SJCRH30 (cell line): ENCODE measurements at places on chromosomes 3 and 15. TPM values are rescaled to one million over a fixed set of nuclear protein-coding genes. Genes with fewer than 3 reads are reported as not detected.

CD96 gene
- total RNA-seq: 0.28 and 0.33 TPM in 2 replicates

GPR62 gene
- total RNA-seq: not detected in 2 replicates

DLEC1 gene
- not detected in 2 replicates for total RNA-seq

DIS3L gene
- total RNA-seq: 123 and 138 TPM in 2 replicates

DNA sequence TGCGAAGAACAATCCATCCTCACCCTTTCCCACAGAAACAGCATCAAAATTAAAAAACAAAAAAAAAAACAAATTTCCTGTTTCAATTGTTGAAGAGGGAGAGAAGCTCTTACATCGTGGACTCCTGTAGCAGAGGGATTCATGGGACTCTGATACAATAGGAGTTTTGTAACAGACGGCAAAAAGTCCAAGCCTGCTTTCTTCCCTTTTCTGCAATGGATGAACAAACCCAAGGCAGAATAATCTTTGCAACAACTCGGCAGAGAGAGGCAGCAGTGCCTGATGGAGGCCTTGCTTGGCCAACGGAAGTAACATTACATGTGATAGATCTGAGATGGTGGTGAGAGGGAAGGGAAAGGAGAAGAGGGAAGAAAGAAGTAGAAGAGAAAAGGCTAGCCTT is 26.9 kb downstream of the CCR4 start:
- peak; percentile 1 for DNase-seq

GRCh38 chr3:53668872-53669271 is 174.5 kb downstream of the CACNA1D start:
- peak; percentile 7 for DNase-seq

DNA sequence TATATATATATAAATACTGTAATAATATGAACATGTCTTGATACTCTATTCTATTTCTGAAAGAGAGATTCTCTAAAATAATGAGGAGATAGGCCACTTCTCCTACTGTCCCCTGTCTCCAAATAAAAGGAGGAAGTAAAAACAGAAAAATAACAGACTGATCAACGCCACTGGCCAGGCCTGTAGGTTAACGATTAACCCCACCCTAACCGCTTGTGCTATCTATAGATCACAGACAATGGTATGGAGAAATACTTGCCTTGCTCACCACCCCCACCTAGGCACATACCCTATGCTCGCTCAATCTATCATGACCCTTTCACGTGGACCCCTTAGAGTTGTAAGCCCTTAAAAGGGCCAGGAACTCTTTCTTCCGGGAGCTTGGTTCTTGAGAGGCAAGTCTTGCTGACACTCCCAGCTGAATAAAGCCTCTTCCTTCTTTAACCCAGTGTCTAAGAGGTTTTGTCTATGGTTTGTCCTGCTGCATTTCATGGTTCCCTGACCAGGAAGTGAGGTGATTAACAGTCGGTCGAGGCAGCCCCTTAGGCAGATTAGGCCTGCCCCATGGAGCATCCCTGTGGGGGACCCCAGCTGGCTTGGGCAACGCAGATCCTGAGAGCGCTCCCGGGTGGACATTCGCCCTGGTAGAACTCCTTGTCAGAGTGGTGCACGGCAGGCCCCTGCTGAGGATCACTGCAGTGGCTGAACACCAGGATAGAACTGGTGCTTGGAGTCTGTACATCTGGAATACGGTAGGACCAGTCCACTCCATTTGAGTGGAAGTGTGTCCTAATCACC is 521.8 kb upstream of the CNTN3 start:
- DNase-seq: no peak

DNA sequence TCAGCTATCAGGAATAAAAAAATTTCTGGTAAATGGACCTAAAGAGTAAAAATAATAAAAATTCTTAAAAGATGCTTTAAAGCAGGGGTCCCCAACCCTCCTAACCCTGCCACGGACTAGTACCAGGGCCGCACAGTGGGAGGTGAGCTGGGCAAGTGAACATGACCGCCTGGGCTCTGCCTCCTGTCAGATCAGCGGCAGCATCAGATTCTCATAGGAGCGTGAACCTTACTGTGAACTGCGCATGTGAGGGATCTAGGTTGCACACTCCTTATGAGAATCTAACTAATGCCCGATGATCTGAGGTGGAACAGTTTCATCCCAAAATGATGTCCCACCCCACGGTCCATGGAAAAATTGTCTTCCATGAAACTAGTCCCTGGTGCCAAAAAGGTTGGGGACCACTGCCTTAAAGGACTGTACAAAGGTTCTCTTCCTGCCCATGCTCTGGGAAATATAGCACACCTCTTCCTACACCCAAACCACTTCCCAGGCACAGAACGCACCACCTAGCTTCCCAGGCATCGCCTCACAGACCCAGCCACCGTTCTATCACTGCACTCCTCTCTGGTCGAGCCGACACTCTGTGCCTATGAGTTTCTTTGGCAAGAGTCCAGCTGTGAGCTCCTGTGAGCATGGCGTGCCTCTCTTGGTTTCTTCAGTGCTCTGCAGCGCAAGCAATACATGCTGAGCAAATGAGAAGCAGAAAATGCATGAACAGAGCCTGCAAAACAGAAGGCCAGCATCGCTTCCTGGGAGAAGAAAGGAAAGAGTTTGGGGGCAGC is 104.9 kb downstream of the OCA2 start:
- no peak for DNase-seq

GRCh38 chr3:157274644-157275137 is 114.7 kb upstream of the CCNL1 start:
- no peak for DNase-seq

DNA sequence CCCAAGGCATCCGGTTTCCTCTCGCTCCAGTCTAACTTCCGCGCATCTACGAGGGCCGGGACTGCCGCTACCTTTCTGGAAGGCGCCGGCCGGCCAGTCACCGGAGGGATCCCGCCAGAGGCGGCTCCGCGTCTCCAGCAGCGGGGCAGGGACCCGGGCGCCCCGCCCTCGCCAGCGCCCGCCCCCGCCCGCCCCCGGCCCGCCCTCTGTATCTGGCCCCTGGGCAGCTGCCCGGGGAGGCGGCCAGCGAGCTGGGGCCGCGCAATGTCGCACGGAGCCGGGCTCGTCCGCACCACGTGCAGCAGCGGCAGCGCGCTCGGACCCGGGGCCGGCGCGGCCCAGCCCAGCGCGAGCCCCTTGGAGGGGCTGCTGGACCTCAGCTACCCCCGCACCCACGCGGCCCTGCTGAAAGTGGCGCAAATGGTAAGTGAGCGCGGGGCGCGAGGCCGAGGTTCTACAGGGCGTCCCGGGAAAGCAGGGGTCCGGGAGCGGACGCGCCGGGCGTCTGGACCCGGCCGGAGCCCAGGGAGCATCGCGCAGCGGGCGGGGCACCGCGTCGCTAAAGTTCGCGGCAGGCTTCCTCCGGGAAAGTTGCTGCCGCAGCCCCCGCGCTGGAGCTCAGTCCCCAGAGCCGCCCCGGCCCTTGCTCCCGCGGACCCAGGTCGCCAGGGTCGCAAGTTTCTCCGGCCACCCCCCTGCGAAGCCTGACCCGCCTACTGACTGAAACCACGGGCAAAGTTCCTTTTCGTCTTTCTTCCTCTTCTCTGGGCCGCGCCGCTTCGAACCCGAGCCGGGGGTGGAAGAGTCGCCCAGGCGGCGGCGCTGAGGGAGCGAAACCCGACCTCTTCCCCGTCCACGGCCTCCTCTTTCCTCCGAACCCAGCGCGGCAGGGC is at the start of gene CMTM7:
TSS of gene CMTM7 (plus strand) at position 211 of the 893 bp plus-strand sequence. CDS start at position 265, 54 bp downstream.
- peak; percentile 62 for DNase-seq

- peak; percentile 21 for DNase-seq
These were observed 15.9 kb upstream of the LCMT2 start for GRCh38 chr15:43346305-43346704.

- DNase-seq: peak; percentile 43
These were observed 20.9 kb upstream of the VPS33B start for GRCh38 chr15:91043202-91043874.

GRCh38 chr3:153734777-153735551 is 386.2 kb upstream of the ARHGEF26 start:
- no peak for DNase-seq

GRCh38 chr15:27865323-27865922 is 233.7 kb downstream of the OCA2 start:
- no peak for DNase-seq

- DNase-seq: no peak
These were observed 12.0 kb upstream of the ZNF592 start for GRCh38 chr15:84736375-84736774.

DNA sequence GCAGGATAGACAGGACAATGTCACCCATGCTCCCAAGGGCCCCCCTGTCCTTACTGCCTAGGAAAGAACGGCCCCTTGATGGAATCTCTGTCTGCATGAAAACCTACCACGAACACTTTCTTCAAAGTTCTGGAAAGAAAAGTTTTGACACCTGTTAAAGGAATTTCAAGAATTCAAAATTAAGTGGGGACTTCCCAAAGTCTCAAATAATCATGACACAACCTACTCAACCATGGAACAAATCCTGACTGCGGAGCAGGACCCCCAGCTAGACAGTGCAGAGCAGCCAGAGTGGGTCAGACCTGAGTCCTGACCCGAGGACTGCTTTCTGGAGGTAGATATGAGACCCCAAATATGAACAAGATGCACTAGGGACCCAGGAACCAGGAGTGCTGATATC is 245.3 kb upstream of the NSMCE3 start:
- no peak for DNase-seq

DNA sequence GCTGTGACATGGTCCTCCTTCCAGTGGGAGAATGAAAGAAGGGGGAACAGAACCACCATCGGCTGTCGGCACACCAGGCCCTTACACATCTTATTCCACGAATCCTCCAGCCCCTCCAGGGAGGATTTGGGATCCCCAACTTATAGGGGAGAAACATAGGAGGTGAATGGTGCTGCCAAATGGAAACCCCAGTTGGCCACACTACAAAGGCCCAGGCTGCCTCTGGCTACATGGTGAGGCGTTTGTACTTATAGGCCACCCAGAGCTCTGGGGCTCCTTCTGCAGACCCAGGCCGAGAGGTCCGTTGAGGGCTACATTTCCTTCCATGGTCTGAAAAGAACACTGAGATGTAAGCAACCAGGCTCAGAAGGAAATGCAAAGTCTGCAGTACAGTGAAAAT is 12.0 kb downstream of the AMOTL2 start:
- DNase-seq: no peak

DNA sequence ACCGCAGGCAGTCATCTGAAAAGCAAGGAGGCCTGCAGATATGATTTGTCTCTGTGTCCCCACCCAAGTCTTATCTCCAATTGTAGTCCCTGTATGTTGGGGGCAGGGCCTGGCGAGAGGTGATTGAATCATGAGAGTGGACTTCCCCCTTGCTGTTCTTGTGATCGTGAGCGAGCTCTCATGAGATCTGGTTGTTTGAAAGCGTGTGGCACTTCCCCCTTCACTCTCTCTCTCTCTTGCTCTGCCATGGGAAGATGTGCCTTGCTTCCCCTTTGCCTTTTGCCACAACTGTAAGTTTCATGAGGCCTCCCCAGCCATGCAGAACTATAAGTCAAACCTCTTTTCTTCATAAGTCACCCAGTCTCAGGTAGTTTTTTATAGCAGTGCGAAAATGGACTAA is 83.3 kb downstream of the TMCO5A start:
- no peak for DNase-seq

- DNase-seq: peak; percentile 1
These were observed 132.6 kb upstream of the MEF2A start for GRCh38 chr15:99433026-99433756.

DNA sequence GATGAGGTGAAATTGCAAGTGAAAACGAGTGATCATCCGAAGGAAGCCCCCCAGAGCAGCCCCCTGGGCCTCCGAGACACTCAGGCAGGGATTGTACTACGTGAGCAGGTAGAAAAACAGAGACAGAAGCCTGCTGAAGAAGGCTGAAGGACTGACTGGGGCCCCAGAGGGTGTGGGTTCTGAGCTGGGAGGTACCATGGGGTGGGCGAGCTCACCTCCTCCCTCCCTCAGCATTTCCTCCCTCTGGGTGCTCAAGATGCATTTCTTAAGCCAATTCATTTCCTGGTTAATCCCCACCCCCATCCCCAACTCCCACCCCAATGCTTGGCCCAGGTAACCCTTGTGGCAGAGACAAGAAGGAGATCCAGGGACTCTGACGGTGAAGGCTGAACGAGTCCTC is 108.7 kb downstream of the BDH1 start:
- DNase-seq: no peak

- DNase-seq: no peak
These were observed 77.8 kb downstream of the RAB11A start for GRCh38 chr15:65947041-65947440.

DNA sequence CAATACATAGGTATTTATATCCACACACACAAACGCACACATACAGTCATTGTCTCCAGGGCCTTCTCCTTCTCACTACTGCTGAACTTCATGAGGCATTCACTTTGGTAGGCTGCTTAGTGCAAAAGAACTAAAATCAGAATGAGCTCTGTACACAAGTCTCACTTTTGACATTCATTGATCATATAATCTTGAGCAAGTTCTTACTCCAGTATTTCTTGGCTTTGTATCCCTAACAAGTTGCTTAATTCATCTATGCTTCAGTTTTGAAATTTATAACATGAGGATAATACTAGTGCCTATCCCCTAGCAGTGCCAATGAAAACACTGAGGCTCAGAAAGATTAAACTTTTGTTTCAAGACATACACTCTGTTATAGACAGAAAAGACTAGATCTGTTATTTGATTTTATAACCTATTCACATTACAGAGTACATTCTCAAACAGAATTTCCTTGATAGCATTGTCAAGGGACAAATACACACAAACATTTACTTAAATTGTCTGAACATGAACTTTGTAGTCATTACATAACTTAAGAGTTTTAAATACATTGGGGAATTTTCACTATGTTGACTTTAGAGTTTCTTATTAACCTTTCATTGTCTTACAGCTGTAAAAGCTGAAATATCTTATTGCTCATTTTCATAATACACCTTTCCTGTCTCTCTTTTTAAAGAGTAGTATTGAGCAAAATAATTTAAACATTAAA is 55.0 kb upstream of the SI start:
- no peak for DNase-seq

GRCh38 chr15:85151861-85152260 is 170.2 kb downstream of the PDE8A start:
- no peak for DNase-seq

- DNase-seq: no peak
These were observed 95.5 kb upstream of the PRR23E start for GRCh38 chr3:127097481-127097880.

DNA sequence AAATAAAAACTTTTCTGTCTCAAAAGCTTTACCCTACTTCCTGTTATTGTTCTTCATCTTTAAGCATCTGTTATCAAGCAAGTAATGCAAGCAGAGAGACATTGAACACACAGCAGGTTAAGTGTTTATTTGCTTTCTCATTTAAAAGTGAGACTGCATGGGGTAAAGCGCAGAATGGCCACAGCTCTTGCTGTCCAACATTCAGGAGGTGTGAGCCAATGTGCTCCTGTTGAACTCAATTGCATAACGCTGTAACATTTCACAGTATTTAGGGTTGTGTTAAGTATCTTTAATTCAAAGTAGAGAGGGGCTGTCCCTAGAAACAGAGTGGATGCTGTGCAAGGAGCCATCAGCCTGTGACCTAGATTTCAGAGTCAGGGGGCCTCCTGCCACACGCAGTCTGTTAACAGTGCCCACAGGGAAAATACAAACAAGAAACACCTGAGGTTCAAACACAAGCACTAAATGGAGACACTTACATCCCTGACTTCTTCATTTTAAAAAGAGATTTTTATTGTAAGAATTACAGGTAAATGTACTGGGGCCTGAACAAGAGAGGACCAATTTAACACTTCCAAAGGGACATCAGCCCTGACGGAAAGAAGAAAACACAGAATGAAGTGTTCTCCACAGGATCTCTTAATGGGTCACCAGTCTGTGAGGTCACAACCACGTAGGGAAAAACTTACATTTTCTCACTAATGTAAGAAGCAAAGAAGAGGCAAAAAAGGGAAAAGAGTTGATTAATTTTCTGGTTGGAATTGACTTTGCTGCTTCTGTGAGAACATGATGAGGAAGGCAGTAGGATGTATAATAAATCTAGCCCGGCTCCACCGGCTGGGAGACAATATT is 815.1 kb downstream of the VGLL3 start:
- DNase-seq: no peak

GRCh38 chr3:172892158-172892557 is 141.6 kb downstream of the ECT2 start:
- no peak for DNase-seq
